NCI-H510A (cell line): ENCODE measurements at places on chromosomes 6 and 20.

DNA sequence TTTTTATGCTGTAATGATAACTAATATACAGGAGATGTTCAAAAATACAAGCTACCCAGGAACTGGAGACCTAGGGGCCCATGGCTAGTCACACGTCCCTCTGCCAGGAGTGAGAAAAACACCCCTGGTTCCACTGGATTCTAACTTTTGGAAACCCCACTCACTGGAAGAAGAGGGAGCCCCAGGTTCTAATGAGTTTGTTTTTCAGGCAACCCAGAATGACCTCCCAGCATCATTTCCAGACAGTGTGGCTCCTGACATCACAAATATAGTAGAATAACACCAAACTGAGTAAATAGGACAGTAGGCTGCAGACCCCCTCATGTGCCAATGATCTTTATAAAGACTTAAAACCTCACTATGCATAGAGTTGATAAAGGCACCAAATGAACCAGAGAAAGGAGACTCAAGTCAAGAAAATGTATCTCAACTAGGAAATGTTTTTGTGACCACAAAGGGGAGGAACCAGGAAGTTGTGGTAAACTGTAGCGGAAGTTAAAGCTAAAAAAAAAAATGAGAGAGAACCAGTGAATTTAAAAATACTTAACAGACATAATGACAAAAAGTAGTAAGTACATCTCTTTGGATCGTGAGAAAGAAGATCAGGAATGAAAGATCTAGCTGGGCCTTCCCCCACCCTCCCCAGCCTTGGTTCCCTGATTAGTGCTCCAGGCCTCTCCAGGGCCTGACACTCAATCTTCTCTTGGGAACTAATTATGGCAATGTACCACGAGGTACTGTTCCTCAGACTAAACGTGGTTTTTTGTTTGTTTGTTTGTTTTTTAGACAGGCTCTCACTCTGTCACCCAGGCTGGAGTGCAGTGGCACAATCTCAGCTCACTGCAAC is 19.8 kb downstream of the HLA-E start:
- DNase-seq, result no peak

GRCh38 chr6:91080871-91081270 is 494.0 kb upstream of the MAP3K7 start:
- DNase-seq, result no peak

GRCh38 chr6:109894181-109894580 is 83.9 kb upstream of the GPR6 start:
- no peak for DNase-seq

GRCh38 chr20:23374441-23374840 is 12.5 kb downstream of the GZF1 start:
- no peak for DNase-seq
